ENCODE measurements at places on chromosomes 6 and 20.

- DNase-seq, result no peak
Measured at GRCh38 chr20:50788045-50788991, 6.5 kb upstream of the BCAS4 start.

GRCh38 chr6:34858681-34859080 is 29.2 kb downstream of the TAF11 start:
- no peak for DNase-seq

GRCh38 chr6:154499855-154500589 is 10.5 kb downstream of the CNKSR3 start:
- DNase-seq, result no peak

DNA sequence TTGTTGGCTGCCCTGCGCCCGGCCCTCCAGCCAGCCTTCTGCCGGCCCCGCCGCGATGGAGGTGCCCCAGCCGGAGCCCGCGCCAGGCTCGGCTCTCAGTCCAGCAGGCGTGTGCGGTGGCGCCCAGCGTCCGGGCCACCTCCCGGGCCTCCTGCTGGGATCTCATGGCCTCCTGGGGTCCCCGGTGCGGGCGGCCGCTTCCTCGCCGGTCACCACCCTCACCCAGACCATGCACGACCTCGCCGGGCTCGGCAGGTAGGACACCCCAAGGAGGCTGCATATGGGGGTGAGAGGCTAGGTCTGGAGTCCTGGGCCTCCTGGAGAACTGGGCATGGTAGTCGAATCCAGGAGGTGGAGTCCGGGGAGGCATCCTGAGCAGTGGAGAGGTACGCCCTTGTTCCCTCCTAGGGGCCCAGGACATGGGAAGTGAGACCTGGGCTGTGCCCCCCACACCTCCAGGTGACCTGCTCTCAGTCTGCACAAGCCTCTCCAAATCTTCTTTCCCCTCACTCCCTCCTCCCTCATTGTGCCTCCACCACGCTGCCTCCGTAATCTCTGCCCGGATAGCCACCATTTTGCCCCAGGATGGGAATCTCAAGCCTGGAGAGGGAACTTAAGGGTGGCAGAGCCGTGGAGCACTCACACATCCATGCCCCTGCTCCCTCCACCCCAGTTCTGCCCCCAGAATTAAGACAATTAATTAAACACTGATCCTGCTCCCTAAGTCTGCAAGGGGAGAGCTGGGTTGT is 541 bp downstream of the CDC25B start:
- DNase-seq, result no peak

DNA sequence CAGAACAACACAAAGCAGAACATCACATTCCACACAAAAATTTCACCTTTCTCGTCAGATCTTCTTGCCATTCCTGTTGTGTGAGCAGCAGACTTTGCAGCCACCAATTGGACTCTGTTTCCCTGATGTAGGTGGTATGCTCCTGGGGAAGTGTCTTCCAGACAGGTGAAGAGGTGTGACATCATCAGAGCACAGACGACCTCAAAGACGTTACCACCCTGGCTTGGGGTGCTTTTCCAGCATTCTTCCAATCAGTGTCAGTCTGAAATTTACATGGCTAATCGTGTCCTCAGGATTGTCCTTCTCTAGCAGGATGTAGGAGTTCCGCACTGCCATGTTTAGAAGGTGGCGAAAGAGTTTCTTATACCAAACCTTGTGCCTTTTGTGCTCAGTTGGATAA is 31.6 kb upstream of the RIMS4 start:
- DNase-seq, result no peak

DNA sequence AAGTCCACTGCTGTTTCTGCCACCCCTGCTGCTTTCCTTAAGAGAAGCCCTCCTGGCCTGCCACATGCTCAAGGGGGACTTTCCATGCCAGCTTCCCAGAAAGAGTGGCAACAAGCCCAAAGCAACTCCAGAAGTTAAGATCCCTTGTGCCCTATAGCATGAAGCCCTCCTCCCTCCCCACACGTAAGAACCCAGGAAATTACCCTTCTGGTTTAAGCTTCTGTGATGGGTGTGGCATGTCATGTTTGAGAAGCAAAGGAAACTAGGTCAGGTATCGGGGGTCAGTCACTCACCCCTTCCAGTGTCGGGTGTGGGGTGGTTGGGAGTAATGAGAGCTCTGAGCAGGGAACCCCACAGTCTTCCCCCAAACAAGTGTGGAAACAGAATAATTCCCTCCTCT is 196.1 kb downstream of the LRFN2 start:
- peak; percentile 36 for DNase-seq

GRCh38 chr6:119768201-119768600 is 418.6 kb upstream of the MAN1A1 start:
- no peak for DNase-seq

DNA sequence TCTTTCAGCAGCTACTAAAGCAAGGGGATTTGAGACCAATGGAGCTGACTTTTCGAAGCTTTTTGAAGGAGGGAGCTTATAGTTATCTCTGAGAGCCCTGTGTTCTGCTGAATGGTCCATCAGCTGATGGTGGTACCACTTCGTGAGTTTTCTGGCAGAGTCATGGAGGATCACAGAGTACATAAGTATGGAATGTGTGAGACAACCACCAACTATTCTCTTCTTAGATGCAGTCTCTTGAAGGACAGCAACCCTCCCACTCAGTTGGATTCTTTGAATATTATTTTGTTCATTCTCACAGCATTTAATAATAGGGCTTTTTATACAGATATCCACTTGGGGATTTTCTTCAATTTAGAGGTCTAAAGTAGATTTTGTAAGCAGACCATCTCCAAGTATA is 75.3 kb downstream of the ELOVL2 start:
- no peak for DNase-seq

- no peak for DNase-seq
Measured at GRCh38 chr20:316316-317068, 8.9 kb upstream of the SOX12 start.

DNA sequence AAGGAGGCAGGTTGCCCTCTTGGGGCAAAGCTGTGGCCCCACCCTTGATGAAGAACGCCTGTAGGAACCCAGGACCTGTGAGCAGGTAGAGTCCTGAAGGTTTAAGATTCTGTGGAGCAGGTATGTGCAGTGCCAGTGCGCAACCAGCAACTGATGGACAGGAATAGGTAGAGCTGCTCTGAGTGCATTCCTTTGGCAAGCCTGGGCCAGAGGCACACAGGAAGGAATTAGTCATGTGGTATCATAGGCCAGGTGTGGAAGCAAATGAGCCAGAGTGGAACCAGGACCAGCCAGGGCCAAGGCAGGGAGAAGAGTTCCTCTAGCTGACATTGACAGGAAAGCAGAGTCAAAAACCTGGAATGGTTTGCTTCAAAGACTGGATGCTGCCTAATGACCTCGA is 1.4 kb upstream of the KHDC1 start:
- DNase-seq, result no peak

GRCh38 chr6:33692078-33692759 is 19.3 kb downstream of the UQCC2 start:
- DNase-seq, result no peak

DNA sequence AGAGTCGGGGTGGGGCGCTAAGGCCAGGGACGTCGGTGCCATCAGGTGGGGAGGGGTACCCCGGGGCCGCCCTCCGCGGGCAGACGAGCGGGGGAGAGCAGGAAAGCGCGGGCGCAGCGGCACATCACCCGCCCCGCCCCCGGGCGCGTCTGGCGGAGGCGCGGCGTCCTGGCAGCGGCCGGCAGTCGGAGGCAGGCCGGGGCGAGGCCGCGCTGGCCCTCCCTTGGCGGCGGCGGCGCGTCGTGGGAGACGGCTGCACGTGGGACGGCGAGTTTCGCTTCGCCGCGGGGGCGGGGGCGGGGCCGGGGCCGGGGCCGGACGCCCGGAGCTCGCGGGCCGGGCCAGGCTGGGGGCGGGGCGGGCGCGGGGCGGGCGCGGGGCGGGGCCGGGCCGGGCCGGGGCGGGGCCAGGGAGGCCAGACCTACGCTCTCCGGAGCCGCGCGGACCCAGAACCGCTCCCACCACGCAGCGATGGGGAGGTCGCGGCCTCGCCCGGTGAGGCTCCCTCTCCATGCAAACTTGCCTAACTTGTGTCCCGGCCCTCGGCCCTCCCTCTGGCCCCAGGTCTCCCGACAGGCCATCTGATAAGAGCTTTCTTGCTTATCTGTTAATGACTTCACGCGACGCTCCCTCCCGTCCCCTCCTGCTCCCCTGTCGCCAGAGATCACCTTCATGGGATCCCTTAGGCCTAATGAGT is 12.5 kb downstream of the ITPR3 start:
- no peak for DNase-seq

DNA sequence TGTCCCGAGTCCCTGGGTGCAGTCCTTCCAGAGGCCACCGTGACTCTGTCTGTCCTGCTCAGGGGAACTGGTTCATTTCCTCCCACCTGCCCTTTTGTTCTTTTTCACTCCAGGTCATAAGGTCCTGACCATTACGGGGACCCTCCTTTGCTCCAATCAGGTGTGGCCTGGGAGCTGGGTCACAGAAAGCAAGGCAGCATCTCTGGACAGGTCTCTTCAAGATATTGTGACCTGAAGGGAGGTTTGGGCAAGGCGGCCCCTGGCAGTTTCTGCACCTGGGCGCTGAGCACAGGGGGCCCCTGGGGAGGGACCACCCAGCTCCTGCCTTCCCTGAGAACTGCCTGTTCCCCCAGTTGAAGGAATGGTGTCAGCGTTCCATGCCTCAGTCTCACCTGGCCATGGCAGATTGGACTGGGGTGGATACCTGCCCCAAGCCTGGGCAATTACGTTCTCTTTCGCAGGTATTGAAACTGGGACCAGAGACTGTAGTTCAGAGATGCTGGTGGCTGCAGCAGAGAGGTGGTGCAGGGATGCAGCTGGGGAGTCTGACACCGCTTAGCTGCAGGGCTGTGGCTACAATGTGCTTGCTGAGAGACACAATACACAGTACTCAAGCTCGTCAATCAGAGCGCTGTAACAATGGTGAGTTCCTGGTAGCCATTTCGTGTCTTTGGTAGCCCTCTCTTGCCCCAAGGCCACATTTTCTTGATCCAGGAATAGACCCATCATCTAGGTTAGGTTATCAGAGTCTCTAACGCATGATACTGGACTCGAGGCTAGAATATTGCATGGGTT is 15.6 kb upstream of the NELFCD start:
- no peak for DNase-seq

DNA sequence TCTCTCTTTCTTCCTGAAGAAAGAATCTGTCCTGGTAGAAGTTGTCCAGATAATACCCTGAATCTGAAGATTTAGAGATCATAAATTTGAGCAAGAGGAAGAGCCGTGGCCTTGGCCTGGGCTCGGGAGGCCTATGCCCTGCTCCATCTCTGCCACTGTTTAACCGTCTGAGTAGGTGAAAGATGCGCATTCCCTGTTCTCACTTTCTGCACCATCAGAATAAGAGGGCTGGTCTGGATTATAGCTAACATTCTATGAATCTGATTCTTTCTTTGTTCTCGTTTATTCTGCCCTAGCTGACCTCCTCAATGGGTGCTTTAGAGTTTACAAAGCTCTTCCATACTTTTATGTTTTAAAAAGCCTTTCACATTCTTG is 51.3 kb downstream of the ELOVL4 start:
- no peak for DNase-seq

DNA sequence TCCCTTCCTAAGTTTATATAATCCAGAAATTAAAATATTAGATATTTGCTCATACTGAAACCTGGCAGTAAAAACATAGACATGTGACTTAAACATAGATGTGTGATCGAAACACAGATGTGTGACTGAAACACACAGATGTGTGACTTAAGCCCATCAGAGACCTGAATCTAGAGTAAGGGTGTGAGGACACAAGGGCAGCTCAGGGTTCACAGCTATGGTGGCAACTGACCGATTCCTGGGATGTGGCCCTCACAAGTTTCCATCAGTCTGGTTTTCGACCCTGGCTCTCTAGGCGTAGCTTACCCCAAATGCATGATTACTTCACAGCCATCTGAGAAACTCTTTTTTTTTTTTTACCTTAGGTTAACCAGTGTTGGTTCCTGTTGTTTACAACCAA is 137.0 kb downstream of the NRN1 start:
- no peak for DNase-seq

GRCh38 chr20:3248167-3248992 is 9.4 kb upstream of the SLC4A11 start:
- DNase-seq, result no peak

GRCh38 chr20:51470907-51471411 is 71.6 kb downstream of the NFATC2 start:
- DNase-seq, result no peak

DNA sequence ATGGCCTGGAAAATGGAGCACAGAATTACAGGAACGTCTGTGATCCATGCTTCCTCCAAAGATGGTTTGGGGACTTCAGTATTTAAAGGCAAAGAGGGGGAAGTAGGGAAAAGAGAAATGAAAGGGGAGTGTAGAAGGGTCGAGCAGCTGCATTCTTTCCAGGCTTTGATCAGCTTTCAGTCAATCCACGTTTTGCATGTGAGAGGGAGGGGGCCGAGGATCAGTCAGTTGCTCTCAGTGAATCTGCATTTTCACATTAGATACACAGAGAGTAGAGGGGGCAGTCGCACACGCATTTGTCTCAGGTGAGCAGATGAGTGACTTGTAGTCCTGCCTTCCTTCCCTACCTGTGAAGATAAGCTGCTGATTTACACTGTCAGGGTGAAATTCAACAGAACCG is 78.8 kb downstream of the FOXF2 start:
- no peak for DNase-seq

DNA sequence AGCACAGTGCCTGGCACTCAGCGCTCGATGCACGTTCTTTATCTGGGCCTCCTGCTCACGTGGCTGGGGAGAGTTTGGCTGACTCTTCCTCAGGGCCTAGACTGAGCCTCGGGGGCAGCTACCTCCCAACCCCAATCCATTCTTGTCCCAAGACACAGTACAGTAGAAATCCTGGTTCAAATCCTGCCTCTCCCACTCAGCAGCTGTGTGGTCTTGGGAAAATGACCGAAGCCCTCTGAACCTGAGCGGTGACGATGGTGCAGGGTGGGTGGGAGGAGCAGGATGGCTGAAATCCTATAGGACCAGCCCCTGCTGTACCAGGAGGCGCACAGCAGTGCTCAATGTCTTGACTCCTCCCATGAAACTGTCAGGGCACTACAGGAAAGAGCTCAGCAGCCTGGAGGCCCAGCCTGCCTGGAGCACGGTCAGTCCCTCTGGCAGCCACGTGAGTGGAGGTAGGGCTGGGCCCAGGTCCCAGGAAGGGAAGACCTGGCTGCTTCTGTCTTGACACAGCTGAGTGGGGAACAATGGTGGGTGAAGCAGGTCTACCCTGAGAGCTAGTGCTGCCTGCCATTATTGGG is 31.5 kb downstream of the PDRG1 start:
- DNase-seq, result no peak

GRCh38 chr6:43753570-43754183 is 16.3 kb upstream of the VEGFA start:
- no peak for DNase-seq

GRCh38 chr6:149913085-149913484 is 9.8 kb downstream of the RAET1G start:
- DNase-seq, result no peak

DNA sequence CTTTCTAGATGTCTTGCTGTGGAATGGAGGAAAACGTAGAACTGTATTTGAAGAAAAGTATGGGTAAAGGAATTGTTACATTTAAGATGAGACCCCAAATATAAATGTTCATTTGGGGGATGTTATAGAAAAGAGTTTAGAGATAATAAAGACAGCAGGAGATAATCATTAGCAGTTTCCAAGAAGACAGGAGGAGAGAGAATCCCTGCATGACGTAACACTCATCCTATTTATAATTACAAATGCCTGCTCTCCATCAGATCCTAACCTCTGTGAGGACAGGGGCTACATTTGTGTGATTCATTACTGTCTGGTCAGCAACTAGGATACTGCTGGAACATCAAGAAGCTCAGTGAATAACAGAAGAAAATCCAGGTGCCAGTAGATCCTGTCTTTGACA is 133.0 kb upstream of the HDDC2 start:
- DNase-seq, result no peak

All from type B pancreatic cell (in vitro differentiated cells).